ENCODE measurements at places on chromosomes 7 and 10. TPM values are rescaled to one million over a fixed set of nuclear protein-coding genes. Genes with fewer than 3 reads are reported as not detected.

The UCMA gene
- not detected for total RNA-seq

DNA sequence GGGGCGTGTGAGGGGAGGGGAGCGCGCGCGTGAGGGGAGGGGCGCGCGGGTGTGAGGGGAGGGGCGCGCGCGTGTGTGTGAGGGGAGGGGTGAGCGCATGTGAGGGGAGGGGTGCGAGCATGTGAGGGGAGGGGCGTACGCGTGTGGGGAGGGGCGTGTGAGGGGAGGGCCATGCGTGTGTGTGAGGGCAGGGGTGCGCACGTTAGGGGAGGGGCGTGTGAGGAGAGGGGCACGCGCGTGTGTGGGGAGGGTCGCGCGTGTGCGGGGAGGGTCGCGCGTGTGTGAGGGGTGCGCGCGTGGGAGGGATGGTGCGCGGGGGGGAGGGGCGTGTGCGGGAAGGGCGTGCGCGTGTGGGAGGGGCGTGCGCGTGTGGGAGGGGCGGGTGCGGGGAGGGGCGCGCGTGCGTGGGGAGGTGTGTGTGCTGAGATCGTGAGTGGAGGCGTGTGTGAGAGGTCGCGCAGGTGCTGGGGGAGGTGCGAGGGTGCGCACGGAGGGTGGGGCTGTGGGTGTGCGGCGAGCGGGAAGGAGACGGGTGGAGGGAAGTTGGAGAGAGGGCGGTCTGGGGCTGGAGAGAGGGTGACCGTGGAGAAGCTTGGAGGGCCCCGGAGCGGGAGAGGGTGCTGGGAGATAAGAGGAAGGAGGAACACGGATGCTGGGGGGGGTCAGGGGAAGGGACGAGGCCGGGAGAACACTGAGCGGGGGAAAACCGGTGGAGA is 19.7 kb downstream of the MXI1 start:
- peak; percentile 75 for DNase-seq

The ACSM6 gene
- total RNA-seq = not detected

DNA sequence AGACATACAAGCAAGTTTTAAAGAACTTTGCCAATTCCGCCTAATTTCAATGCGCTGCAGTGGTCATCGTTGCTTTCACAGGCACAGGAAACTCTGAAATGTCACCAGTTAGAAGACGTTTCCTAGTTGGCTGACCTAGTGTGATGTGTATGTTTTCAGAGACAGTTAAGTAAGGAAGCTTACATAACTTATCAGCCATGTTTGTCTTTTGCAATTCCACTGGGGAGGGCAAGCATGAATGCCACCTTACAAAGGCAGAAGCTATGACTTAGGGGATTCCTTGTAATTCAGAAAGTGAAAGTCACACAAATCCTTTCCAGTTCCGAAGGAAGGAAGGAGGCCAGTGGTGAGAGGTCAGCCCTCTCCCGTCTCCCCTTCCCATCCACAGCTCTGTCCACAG is 15.0 kb upstream of the NPS start:
- no peak for DNase-seq

DNA sequence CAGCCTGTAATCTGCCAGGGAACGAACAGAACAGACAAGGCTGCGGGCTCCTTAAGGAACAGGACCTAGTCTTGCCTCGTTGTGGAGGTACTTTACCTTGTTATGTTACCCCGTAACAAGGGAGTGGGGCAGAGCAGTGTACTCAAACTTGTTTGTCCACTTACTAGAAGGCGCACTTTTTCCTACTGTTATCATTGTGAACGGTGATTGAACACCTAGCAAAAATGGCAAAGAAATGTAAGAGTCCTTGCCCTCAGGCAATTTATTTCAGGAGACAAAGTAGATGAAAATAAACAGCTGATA is 620 bp upstream of the IMPDH1 start:
- no peak for DNase-seq

DNA sequence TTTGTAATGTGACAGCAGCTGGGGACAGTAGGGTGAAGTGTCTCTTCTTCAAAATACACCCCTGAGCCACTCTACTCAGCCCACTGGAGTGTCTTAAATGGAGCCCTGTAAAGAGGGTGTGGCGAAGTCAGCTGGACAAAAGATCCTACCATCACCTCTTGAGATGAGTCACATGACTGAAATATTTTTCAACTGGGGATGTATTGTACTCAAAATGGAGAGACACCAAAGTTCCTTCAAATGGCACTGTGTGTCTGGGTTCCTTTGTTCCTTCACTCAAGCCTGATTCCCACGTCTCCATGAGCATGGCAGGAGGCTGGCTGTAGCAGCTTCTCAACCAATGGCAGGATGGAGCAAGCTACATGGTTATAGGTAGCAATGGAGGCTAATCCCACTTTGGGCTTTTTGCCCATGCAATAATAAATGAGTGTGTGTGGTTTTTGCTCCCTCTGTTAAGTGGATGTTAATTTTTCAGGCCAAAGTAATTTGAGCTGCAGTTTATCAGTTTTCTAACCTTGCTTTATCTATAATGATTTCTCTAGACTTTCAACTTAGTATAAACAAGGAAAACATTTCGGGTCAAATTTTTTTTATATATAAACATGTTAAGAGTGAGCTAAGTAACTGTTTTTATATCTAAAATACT is 68.2 kb downstream of the CLEC2L start:
- DNase-seq = no peak

- DNase-seq = peak; percentile 69
Measured at GRCh38 chr7:27154901-27155815, 1.3 kb downstream of the HOXA7 start.

GRCh38 chr7:139394540-139394939 is 34.8 kb downstream of the LUC7L2 start:
- DNase-seq = no peak

- DNase-seq = no peak
Measured at GRCh38 chr7:100016215-100016901, 962 bp downstream of the ZKSCAN1 start.

DNA sequence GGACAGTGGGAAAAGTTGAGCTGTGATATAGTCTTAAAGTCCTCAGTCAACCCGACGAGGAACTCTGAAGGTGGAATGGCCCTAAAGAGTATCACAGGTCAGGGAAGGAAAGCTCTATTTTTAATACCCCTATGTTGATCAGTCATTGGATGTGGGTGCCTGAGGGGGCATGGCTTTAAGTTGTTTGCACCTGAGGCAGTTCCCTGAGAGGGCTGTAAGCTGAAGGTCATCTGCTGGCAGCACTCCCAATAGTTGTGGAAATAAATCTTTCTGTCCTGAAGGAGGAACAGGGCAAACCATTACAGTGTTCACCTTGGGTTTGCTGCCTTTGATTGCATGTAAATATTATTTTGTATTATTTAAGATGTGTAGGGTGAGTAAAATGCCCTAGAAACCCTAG is 17.8 kb upstream of the C1GALT1 start:
- DNase-seq = no peak

The UCN3 gene
- total RNA-seq = not detected

The HIP1 gene
- 4.1 TPM for total RNA-seq

The LDB3 gene
- 0.05 TPM for total RNA-seq

The KCNH2 gene
- total RNA-seq = 0.54 TPM

DNA sequence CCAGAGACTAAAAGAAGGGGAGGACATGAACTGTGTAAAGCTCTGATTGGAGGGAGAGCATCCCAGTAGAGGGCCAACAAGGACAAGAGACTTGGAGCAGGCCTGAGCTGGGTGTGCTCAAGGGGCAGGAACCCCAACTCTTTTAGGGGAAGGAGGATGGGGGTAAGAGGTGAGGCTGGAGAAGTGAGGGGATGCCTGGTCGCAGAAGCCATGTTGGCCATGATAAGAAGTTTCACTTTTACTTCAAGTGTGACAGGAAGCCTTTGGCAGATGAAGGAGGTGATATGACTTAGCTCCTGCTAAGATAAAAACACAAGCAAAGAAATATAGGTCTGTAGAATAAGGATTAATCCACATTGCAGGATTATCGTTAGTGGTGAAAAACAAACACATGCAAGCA is 208.3 kb downstream of the JAZF1 start:
- DNase-seq = peak; percentile 24

DNA sequence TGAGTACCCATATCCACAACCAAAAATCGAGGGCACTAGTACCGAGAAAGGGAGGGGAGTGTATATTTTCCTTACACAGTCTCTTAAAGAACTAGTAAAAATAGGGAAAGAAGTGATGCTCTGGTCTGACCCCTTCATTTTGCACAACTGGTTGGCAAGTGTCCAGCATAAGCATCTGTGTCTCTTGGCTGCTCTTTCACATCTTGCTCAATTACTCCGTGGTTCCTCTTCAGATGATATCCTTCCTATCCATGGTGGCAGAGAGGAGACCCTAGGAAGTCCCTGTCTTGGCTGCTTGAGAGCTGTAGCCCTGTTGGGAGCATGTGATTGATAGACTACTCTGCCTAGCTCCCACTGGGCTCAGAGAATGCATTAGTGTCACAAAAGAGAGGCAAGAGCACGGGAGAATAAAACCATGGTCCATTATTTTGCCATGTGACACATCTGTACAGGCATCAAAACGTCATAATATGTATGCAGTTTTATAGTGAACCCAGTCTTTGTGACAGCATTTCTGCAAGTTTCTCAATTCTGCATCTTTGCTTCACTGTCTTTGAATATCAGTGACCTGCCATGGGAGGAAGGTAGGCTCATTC is 111.8 kb upstream of the ANKRD1 start:
- no peak for DNase-seq

DNA sequence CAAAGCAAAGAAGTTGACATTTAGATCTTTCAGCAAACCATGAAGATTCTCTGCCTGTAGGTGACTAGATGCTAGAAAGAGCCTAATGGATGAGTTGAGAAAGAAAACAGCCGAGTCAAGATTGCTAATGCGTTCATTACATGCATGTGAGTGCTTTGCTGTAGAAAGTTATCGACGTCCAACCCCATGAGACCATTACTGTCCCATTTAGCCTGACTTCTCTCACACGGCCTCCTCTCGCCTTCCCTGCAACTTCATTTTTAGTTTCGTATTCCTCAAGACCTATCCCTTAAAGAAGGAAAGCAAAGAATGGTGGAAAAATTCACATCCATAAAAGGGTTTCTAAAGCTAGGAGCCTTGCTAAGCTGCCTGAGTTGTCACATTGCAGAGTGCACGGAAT is 113.7 kb upstream of the DPP6 start:
- no peak for DNase-seq

DNA sequence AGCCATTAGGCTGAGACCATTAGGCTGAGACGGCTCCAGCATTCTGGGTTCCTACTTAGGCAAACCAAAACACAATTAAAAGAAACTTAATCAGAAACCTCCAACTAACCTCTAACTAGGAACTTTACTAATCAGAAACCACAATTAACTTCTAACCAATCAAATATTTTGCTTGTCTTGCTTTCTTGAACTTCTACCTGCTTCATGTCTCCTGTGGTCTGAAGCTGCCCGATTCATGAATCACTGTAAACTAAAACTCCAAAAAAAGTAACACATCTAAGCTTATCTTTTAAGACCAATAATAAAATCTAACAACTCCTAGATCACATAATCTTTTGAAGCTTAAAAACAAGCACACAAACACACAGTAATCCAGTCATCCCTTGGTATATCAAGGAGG is 76.1 kb downstream of the PDSS1 start:
- DNase-seq = no peak

GRCh38 chr10:3094609-3095036 is 27.3 kb downstream of the PFKP start:
- no peak for DNase-seq

The SLC26A3 gene
- not detected for total RNA-seq

The EIF5AL1 gene
- 0.46 TPM for total RNA-seq

The RTKN2 gene
- total RNA-seq = 4.8 TPM

GRCh38 chr7:136877509-136877908 is 9.1 kb downstream of the CHRM2 start:
- DNase-seq = no peak

DNA sequence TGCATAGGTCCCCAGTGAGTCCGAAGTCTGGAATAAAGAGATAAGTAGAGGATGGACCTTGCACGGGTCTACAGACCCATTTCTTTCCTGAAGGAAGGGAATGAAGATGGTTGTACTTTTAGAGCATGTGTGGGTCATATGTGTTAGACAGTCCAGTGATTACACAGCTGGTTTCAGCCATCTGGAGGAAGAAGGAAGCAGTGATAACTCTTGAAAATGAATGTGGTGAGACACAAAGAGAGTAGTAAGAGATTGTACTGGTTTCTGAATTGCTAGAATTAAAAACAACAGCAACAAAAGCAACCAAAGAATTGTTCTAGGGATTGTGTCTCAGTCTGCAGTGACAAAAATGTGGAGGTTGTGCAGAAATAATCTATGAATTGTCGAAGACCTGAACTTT is 258.9 kb downstream of the SUGCT start:
- no peak for DNase-seq

DNA sequence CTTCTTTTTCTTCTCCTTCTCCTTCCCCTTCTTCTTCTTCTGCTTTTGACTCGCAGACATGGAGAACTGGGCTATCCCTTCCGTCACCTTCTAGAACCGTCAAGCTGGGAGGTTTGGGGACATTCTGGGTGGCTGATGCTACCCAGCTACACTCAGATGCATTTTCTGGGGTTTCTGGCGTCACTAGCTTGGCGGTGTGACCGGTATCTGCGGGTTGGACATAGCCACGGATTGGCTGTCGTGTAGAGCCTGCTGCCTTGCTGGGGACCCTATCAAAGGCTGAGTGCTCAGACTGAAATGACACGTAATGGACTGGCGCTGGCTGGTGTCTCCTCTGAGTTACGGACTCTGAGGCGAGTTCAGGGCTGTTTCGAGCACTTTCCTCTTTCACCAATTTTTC is 101.7 kb downstream of the SVIL start:
- DNase-seq = no peak

- no peak for DNase-seq
Measured at GRCh38 chr10:83648201-83648600, 491.1 kb upstream of the GHITM start.

DNA sequence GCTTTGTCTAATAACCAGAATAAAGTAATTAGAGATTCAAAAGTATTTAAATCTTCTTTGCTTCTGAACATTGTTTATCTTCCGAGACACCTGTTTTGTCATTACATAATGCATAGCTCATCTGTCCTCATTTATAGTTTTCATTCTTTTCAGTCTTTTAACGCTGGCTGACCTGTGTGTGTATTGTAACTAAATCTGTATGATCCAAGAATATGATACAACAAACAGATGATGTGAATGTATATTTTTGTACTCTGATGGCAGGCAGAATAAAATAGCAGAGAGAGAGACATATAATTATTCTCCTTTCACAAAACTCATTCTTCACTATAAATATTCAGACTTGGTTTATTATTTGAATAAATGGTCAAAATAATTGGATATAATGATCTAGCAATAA is 80.6 kb downstream of the ORC5 start:
- DNase-seq = no peak

DNA sequence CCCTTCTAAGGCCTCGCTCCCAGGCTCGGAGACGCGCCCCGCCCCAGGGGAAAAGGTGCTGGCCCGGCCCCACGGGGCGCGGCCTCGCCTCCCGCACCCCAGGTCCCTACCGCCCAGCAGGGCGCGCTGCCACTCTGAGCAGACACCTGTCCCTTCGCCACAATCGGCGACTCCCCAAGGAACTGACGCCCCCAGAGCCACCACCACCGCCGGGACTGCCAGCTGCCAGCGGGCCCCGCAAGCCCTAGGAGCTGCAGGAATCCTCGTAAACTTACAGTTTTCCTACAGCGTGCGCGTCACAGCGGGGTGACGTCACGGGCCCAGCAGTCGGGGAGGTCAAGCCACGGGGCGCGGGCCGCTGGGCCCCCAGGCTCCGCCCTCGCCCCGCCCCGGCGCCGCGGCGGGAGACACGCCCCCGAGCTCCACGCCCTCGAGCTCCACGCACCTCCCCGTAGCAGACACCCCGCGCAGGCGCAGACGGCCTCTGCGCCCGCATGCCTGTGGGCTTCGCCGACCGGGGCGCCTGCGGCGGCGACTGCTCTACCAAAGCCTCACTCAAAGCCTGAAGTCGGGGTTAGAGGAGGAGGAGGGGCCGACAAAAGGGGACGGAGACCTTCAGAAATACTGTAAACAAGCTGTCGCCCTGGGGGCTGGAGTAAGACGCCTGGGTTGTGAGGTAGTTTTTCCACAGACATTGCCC is at the start of gene ZNF438:
TSS of gene ZNF438 (minus strand) at position 308 of the 700 bp plus-strand sequence. CDS start 154,831 bp downstream, outside the sequence.
- DNase-seq = peak; percentile 96

The BICC1 gene
- total RNA-seq = not detected
